Cortex of kidney (tissue), 1 donor: ENCODE measurements at places on chromosomes 5 and 9.

DNA sequence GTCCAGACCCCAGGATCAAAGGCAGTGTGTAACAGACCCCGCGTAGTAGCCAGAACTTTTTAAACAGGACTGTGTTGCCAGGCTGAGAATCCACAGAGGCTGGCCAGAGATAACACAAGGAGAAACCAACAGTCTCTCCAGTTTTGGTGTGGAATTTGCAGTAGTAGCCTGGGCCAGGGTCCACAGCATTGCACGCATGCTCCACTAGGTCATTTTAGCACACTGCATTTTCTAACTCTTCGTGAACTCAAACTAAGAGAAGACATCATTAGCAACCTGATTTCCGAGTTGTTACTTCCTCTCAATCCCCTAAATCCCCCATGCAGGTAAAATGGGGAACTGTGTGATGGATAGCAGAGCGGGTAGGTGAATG is 119.6 kb downstream of the BOD1 start:
- no peak for DNase-seq

DNA sequence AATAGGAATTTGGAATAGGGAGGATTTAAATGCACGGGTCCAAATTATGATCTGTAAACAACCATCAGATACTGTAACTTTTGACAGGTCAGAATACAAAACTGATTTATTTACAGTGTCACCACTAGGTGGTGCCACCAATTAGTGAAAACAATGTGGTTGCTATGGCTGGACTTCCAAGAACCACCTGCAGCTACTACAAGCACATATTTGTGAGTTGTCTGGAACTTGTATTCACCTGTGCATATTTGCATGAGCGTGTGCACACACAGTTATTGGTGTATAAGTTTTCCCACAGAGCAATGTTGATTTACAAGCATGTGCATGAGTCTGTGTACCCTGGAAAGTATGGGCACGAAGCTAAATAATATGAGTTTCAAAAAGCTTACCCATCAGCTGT is 3.0 kb upstream of the HRCT1 start:
- no peak for DNase-seq

- no peak for DNase-seq
These were observed 33.0 kb upstream of the MAP1B start for GRCh38 chr5:72074251-72074650.

DNA sequence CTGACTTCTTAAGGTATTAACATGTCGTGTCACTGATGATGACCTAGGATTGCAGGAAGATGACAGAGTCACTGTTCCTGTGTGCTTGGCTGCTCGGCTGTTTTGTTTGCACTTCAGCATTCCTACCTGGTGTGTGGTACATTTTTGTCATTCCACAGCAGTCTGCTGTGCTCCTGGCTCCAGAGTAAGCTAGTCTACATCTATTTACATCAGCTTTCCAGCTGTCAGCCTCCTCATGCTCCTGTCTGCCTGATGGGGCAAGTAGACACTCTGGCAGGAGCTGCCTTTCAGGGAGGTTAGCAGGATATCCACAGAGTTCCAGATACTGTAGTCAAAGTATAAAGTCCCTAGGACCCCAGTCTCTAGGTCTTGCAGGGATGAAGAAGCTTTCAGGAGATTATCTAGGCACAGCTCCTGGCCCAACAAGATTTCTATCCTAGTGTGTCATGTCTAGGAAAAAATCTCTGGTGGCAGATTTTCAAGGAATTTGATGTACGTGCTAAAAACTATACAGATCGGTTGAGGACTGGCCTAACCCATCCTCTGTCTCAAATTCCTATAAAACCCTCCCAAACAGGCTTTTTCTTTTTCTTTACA is 28.4 kb downstream of the RUSC2 start:
- no peak for DNase-seq

- DNase-seq: no peak
These were observed 478 bp downstream of the RAB14 start for GRCh38 chr9:121201045-121201737.

GRCh38 chr5:157290981-157291711 is 25.2 kb downstream of the CYFIP2 start:
- no peak for DNase-seq

DNA sequence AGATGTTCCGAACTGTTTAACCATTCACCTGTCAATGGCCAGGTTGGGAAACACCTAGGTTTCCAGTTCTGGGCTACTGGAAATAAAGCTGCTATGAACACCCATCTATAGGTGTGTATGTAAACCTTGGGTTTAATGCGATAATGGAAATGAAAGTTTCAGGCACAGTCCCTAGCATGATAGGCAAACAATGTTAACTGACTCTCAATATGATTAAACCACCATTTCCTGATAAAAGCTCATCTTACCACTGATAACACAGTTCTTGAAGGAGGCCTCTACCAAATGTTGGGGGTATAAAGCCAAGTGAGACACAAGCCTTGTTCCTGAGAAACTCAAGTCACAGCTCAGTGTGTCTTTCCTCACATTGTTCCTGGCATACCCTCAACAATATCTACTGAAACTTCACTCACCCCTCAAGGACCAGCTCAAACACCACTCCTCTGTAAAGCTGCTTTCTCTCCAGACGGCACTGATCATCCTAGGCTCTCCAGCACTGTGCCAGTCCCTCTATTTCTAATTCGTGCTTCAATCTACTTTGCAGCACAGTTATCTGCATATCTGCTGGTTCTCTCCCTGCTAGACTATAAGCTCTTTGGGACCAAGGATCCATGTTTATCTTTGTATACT is 15.8 kb downstream of the RAB14 start:
- no peak for DNase-seq

GRCh38 chr9:75700252-75700640 is 190.2 kb upstream of the PCSK5 start:
- no peak for DNase-seq

DNA sequence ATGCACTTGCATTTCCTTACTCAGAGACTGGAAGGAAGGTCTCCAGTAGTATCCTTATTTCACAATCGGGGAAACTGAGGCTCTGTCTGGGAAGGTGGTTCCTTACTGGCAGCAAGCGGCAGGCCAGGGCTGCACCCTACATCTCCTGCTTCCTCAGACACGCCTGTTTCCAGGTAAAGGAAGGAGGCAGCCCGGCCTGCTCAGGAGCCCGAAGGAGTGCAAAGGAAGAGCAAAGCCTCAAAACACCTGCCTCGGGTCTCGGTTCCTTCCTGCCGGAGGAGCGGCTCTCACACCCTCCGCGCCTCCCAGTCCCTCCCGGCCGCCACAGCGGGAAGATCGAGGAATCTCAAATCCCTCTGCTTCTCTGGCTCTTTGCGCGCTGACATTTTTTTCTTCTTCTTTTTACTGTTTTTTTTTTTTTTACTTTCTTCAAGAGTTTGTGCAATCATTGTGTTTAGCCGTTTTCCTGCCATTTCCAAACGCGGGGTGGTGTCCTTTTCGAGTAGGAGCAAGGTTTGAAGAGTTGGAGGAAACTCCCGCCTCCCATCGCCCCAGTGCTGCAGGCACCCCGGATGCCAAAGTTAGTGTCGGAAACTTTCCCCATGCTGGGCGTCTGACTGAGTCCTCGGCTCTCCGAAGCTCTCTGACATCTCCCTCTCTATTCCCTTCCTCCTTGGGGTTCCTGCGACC is 1.0 kb downstream of the GGTA1 start:
- no peak for DNase-seq

DNA sequence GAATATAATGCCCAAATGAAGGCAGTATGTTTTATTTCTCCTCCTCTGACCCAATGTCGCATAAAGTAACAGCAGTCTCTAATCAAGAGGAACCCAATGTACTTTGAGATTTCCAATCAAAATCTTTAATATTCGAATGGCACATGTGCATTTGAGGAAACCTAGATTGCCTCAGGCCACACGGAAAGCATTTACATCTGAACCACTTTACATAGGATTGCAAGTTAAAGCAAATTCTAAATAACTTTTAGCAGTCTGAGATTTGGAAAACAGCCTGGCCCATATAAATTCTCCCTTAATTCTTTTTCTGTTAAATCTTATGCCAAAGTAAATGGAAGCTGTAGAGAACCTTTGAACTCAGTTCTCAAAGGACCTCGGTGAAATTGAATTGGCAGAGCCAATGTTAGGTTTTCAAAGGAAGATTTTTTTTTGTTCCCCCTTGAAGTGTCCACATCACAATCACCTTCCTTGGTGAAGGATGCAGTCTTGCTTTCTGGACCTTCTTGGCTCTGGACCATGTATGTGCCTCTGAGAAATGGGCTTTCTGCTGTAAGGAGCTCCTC is 57.3 kb downstream of the SNCAIP start:
- DNase-seq: no peak

GRCh38 chr5:128920345-128921215 is 44.7 kb upstream of the SLC27A6 start:
- DNase-seq: no peak

GRCh38 chr5:149018909-149019443 is 43.9 kb downstream of the SH3TC2 start:
- no peak for DNase-seq

DNA sequence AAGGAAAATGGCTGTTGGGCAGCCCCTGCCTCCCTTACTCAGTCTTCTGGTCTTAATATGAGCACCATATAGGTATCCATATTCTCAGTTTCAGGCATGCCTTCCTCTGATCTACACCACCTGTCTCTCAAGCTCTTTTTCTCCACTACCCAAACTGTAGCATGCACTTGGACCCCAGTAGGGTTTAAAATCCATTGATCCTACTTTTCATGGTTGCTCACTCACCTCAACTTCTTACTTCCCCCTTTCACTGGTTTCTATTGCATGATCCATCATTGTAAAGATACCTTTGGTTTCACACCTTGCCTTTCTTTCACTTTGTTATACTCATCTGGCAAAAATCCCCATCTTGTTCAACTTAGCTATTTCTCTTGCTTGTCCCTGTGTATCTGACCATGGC is 159.4 kb downstream of the KDM4C start:
- DNase-seq: no peak

DNA sequence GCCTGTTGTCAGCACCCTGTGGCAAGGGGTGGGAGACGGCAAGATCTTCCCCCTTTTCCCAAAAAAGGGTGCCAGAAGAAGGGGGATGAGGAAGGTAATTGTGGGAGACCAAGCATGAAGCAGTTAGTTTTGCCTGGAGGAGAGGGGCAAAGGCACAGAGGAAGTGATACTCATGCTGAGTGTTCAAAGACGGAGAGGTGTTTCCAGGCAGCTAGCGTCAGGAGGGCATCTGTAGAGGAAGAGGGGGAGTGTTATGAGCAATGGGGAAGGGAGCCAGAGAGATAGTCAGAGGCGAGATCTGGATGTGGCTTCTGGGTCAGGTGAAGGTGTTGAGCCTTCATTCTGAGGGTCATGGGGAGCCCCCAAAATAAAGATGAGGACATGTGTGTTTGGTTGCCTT is 26.9 kb upstream of the ADAM19 start:
- DNase-seq: no peak

- DNase-seq: no peak
These were observed 18.5 kb upstream of the SNX2 start for GRCh38 chr5:122756264-122756911.

DNA sequence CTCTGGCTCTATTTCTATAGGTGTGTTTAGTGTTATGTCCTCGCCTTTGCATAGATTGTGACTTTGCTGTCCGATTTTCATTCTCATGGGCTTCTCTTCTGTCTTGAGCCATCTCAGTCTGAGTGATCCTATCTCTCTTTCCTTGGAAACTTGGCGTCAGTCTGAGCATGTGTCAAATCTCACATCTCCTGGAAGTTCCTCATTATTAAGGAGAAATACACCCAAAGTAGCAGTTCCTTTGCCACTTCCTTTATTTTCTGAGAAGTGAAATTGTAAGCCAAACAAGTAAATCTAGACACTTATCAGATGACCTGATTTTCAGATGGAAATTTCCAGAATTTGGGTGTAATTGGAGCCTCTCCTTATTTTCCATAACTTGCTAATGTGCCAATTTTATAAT is 126.9 kb upstream of the ANKH start:
- DNase-seq: no peak
